A549 (cell line): ENCODE measurements at places on chromosomes 7 and 10. TPM values are rescaled to one million over a fixed set of nuclear protein-coding genes. Genes with fewer than 3 reads are reported as not detected.

- no peak for DNase-seq
Observed at GRCh38 chr10:80468806-80469421, 14.8 kb downstream of the TSPAN14 start.

- no peak for DNase-seq
Observed at GRCh38 chr7:149729586-149729982, 43.8 kb downstream of the ZNF467 start.

DNA sequence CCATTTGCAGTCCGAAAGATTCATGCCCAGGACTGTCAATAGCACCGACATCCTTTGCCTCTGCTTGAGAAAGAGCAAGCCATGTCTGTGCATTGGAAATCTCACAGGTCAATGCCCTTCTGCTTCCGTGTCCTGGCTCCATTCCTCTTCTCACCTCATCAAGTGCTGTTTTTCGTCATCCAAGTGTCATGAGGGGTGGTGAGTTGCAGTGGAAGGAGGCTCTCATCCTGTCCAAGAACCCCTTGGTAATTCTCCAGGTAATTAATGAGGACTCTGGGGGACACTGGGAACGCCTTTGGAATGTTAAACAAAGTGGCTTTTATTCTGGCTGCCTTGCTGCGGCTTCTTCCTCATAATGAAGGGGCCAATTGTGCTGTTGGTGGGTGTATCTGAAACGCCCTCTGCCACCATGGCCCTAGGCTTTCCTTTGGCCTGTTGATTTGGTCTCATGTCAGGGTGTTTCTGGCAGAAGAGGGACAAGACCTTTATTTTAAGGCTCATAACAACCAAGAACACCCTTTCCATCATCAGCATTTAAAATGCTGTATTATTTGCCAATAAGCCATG lies 57.7 kb downstream of the PPP1R3C start:
- no peak for DNase-seq

DNA sequence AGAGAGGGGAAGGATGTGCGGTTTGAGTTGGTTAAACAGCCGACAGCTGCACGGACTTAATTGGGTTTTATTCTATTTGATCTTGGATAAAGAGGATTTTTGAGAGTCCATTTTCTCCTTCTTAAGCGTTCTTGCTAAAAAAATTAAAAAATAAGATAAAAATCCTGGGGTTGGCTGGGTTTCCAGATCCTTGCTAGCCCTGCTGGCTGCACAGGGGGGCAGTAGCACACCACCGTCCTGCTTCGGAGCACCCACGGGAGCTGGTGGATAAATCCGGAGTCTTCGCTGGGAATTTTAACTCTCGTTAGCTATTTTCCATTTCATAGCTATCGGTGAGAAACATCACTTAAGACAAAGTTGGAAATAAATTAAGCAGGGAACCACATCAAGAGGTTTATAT lies 792.0 kb downstream of the TYW1 start:
- DNase-seq = no peak

DNA sequence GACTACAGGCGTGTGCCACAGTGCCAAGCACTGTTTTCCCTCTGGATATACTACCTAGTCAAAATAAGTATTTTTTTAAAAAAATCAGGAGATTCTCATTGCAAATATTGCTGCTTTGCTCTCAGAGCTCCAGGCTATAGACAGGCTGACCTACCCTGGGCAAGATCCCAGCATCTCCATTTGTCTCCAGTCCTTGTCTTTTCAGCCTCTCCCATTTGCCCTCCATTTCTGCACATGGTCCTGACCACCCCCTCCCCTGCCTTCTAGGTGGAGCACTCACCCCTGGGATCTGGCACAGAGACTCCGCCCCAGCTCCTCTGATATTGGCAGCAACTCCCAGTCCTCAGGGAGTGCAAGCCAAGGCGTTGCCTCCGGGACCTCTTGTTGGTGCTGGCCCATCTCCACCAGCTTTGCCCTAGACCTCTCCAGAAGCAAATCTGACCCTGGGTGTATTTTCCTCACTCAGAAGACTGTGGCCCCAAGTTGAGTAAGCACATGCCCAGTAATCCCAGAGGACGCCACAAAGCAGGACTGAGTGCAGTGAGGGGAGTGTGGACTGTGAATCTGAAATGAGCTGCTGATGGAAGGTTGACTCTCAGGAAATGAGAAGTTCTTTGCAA lies 120.6 kb downstream of the MTPAP start:
- DNase-seq = no peak

DNA sequence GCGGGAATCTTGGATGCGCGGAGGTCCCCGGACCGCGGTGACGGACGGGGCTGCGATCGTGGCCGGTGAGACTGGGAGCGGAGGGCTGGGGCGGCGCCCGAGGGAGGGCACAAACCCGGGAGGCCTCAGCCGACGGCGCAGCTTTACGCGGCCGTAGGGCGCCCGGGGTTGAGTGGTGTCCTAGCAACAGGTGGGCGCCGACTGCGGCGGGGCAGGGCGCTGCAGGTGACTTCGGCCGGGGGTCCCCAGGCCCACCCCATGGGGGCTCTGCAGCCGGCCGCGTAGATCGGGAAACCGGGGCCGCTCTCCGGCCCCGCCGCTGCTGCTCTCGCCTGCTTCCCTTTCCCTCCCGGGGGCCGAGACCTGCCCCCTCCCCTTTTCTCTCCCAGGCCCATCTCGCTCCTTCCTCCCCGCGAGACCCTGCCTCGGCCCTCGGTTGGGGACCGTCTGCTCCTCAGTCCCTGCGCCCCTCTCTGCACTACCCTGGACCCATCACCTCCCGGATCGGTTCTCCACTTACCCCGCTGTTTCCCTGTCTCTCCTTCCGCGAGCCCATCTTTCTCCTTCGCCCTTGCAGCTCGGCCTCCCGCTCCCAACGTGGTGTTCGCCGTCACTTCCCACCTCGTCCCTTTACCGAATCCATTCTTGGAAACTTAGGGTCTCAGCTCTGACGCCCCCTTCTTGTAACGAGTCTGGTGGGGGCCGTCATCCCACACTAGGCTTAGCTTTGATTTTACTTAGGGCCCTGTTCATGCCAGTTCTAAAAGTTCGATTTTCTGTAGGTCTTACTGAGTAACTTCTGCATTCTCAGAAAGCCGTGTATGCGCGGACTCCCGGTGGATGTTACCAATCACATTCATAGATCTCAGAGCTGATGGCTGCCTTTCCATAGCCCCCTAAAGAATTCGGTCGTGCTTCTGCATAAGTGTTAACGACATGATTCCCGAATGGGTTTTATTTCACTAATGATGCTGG lies 18.5 kb upstream of the ACBD5 start:
- DNase-seq = no peak

DNA sequence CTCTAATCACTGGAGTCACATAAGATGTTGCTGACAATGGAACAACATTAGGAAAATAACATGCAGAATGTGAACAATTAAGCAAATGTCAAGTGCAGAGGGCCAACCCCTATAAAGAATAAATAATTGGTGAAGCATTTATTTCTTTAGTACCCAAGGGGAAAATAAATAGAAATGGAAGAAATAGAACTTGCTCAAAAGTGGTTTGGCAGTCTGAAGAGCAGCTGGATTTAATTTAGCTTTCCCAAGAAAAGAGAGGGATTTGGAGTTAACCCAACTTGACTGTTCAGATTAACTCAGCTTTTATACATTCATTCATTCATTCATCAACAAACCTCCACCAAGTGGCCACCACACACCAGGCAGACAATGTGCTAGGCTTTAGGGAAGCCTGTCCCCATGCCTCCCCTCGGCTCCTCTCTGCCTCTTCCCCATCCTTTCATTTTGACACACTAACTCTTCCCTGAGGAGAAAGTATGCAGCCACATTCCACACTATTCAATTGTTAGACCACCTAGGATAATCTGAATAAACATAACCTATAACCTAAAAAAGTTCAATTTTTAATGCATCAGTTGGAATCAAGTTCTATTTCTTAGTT lies 295.5 kb downstream of the AHR start:
- no peak for DNase-seq

- DNase-seq = no peak
Observed at GRCh38 chr7:45606931-45607330, 32.8 kb downstream of the ADCY1 start.

LIPF gene
- polyA plus RNA-seq = not detected in 3 replicates
